ENCODE measurements at places on chromosomes 16 and 17. TPM values are rescaled to one million over a fixed set of nuclear protein-coding genes. Genes with fewer than 3 reads are reported as not detected.
A peak's percentile ranks its signal among the peaks of the same experiment; 100 is the strongest.

DNA sequence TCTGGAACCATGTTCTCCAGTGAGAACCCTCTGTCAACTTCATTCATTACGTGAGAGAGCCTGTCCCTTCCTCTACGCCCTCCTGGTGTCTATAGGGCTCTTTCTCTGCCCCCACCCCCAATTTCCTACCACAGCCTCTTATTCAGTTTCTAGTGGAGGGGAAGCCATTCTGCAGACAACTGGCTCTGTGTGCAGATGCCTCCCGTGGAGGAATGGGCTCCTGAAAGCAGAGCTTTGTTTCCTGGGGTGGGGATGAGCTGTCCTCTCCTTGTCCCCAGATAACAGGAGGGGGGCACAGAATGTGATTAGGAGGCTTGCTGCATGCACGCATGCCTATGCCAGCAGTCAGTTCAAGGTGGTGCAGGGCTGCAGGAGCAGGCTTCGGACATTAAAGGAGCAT is 31.6 kb downstream of the MMP15 start:
- no peak for DNase-seq

- no peak for DNase-seq
Measured at GRCh38 chr16:18783430-18784341, 6.4 kb downstream of the RPS15A start.

GRCh38 chr16:2472885-2473445 is 1.9 kb downstream of the NTN3 start:
- DNase-seq: no peak

DNA sequence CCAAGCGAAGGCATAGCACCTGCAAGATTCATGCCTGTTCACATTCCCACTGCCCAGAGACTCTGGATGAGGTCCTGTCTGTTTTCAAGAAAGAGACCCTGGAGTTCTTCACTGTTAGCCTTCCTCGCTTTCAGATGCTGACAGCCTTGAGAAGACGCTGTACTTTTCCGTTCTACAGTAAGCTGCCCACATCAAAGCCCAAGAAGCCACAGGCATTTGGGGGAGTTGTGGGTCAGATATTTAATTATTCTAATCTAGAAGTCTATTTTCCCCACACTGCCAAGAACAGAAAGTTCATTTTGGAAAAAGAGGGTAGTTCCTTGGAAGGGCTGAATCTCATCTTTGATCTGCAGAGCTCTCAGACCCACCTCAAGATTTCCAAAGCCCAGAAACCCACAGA is 127.9 kb downstream of the AXIN2 start:
- DNase-seq: peak; percentile 76

DNA sequence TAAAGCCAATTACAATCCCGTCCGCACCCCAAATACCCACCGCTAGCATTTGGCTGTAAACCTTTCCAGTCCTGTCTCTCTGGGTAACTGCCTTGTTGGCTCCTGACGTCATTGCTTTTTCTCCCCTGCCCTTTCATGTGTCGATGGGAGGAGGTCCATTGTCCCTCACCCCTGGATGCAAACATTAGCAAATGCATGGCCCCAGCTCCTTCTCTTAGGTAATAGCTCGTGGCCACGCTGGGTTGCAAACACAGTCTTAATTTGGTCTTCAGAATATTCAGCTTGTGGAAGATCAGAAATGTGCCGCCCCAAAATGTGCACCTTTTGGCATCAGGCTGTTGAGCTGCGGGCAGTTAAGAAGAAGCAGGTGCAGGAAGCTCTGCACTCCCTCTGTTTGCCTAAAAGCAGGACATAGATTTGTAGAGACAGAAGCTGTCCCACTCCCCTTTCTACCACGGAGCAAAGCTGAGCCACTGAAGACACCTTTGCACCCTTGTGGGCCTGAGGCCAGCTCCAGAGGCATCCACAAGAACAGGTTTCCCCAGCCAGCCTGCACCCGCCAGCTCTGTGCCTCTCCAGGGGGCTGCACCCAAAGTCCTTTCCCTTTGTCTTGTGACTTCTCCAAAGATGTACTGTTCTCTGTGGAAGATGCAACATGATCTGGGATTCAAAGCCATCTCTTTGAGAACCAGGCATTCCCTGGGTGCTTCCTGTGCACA is 127.3 kb downstream of the MGAT5B start:
- DNase-seq: no peak

DNA sequence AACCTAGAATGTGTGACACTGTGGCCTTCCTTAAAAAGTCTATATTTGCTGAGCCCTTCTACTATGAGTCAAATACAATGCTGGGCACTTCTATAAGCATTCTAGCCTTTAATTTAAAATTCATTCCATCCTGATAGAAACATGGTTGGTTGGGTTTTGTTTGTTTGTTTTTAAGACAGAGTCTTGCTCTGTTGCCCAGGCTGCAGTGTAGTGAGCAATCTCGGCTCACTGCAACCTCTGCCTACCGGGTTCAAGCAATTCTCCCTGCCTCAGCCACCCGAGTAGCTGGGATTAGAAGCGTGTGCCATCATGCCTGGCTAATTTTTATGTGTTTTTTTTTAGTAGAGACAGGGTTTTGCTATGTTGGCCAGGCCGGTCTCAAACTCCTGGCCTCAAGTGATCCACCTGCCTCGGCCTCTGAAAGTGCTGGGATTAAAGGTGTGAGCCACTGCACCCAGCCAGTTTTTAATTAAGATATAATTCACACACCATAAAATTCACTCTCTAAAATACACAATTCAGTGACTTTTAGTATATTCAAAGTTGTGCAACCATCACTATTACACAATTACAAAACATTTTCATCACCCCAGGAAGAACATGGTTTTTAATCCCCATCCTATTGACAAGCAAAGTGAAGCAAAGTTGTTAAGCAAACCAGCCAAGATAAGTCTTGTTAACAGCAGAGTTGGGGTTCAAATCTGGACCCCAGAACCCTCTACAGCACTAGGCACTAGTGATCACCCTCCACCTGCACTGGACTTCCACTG is 42.8 kb downstream of the CMTM4 start:
- DNase-seq: no peak

- DNase-seq: peak; percentile 81
Measured at GRCh38 chr17:14942526-14943190, 322.5 kb downstream of the PMP22 start.

DNA sequence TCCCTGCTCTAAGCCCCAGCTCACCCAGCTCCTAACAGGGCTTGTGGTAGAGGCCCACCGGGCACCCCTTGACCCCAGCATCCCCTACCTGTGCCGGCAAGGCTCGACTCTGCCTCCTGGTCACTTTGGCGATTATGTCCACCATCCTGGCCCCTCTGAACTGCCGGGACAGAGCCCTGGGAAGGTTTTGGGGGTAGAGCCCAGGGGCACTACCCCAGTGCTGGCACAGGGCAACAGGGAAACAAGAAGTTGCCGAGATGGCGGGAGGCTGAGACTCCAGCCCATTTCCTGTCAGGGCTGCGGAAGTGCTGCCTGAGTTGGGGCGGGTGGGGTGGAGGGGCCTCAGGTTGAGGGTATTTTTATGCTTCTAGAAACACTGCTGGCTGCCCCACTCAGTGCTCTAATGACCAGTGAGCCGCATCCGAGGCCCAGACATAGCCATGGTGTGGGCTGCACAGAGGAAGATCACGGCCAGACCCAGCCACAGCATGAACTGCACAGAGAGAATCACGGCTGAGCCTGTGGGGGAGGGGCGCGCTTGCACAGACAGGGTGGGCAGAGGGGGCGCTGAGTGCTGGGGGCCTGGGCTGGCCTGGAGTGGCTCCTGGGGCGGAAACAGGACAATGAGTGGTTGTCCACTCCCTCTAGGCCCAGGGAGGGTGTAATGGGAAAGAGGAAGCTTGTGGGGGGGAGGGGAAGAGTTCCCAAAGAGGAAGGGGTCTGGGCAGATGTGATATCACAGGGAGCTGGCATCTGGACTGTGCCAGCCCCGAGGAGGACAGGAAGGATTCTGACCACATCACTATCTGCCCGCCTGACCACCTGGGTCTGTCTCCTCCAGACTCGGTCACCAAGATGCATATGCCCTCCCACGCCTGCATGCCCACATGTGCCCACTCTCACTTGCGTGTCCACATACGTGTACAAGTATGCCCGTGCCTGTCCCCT is 22.3 kb downstream of the ARHGAP27 start:
- DNase-seq: no peak

GRCh38 chr17:72120642-72121163 is at the start of gene SOX9:
SOX9 (plus strand) TSS chr17:72121020; CDS start chr17:72121392, 372 bp downstream.
- peak; percentile 97 for DNase-seq

GRCh38 chr17:49931416-49932137 is 37.4 kb upstream of the DLX4 start:
- DNase-seq: no peak

GRCh38 chr17:72025113-72025512 is 95.7 kb upstream of the SOX9 start:
- no peak for DNase-seq

DNA sequence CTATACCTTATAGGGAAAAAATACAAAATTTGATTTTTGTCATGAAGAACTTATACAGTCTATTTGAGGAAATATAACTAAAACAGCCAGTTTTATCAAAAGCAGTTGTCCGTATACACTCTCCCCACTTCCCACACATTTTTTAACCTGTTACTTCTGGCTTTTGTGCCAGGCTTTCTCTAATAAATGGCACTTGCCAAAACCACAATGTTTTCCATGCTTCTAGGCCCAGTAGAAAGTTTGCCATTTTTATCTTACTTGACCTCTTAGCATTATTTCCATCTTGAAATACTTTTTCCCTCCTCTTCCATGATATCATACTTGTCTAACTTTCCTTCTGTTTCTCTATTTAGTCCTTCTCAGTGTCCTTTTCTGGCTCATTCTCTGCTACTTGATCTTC is 38.8 kb downstream of the EFCAB5 start:
- peak; percentile 30 for DNase-seq

- DNase-seq: peak; percentile 90
Measured at GRCh38 chr16:47574091-47575054, 113.2 kb downstream of the PHKB start.

GRCh38 chr17:81907219-81908145 is 3.7 kb downstream of the PCYT2 start:
- DNase-seq: no peak

GRCh38 chr17:41910701-41911391 is 7.9 kb downstream of the ACLY start:
- peak; percentile 98 for DNase-seq

DNA sequence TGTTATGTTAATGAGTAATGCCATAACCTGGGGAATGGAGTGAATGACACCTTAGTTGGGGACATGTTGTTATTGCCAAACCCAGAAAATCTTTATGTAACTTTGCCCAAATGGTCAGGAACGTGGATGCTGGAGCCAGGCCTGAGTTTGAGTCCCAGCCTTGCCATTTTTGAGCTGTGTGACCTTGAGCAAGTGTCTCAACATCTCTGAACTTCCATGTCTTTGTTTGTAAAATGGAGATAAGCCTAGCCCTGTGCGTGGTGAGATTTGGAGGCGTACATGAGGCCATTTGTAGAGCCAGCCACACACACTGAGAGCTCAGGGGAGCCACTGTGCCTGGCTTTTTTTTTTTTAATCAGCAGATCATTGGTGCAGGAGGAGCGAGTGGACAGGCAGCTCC is 247.3 kb downstream of the FOXL1 start:
- no peak for DNase-seq

GRCh38 chr17:34499576-34499975 is 79.8 kb upstream of the TMEM132E start:
- peak; percentile 31 for DNase-seq

DNA sequence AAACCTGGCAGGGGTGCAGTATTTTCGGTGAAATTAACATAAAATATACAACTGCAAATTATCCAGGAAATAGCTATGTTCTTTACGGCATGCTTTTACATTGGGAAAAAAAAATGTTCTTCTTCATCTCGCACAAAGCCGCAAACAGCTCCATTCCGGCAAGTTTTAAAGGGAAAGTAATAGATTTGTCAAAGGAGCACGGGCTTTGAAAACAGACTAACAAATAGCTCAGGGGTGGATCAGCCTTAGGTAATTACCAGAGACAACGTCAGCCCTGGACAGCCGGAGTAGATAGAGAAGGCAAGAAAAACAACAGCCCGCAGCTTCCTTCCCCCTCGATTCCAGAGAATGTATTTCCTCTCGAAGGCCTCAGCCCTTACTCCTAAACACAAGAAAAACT is 222.5 kb downstream of the C16orf78 start:
- no peak for DNase-seq

DNA sequence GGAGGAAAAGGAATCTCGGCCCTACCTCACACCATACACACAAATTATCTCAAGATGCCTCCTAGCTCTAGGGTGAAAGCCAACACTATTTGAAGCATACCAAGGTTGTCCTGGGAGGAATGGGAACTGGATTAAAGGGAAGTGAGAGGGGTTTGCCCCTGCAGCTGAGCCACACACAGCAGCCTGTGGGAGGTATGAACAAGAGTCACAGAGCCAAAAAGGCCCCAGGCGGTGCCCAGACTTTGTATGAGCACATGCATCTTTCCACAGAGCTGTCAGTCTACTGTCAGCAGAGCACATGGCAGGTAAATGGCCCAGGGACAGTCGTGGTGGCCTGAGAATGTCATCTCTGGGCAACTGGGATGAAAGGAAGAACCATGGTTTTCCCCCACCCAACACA is 31.0 kb upstream of the RCVRN start:
- no peak for DNase-seq

Gene PRR15L
- total RNA-seq: not detected

Gene NKIRAS2
- 48.8 TPM for total RNA-seq

Gene CEP295NL
- 0.12 TPM for total RNA-seq

Gene SGCA
- total RNA-seq: not detected

Gene PDILT
- total RNA-seq: not detected

Gene CD7
- not detected for total RNA-seq
